ENCODE measurements at places on chromosomes 3 and 15.

DNA sequence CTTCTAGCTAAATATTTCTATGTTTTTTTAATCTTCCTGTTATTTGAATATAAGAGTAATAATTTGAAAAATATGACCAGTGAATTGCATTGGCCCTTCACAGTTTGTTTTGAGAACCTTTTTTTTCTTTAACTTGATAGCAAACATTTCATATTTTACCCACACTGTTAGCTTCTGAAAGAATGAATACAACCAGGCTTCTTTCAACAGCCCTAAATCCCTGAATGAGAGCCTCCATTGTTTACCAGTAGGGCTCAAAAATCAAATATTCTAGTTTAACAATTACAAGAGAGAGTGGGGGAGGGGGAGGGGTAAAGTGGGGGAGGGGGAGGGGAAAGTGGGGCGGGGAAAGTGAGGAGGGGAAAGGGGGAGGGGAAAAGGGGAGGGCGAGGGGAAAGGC is 14.5 kb upstream of the TOP2B start:
- no peaks in the 10 kb centered on the region for H3K4me1 ChIP-seq
- no peaks in the 10 kb centered on the region for H3K27me3 ChIP-seq
- H3K27ac ChIP-seq: no peak overlapping the region
- H3K36me3 ChIP-seq: no peaks in the 10 kb centered on the region
- DNase-seq: no peak

DNA sequence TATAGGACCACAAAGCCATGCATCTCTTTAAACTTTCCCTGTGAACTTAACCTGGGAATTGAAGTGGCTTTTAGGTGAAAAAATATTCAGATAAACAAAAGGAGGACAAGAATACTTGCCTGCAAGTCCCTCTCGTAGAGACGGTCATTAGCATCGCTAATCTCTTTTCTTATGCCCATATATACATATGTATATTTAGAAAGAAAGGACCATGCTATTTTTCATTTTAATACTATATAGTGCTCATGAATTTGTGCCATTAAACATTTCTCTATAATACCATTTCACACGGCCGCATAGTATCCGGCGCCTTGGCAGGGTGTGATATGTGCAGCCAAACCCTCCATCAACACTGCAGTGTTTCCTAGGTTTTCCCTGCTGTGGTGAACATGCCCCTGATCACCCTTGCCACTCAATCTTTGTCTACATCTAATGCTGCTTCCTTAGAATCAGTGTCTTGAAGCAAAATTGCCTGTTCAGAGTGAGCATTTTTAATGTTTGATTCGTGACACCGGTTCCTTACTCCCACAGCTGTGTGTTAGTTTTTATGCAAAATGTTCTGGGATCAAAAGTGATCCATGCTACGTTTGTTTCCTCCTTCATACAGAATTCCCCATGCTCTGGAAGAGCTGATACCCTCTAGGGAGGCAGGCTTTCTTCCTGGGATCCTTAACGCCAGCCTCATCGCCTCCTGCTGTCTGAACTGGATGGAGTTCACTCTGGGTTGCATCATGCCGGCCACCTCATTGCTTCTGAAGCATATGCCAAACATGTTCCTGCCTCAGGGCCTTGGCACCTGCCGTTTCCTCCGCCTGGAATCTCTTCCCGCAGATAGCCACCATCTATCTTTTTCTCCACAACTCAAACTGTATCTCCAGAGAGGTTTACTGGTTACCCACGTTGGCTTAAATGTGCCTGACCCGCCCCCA is 118.1 kb downstream of the FBLN2 start:
- peaks cover 41% of the 10 kb centered on the region for H3K27me3 ChIP-seq
- DNase-seq: no peak
- H3K36me3 ChIP-seq: no peaks in the 10 kb centered on the region
- no peak overlapping the region for H3K27ac ChIP-seq

GRCh38 chr3:126104028-126104635 is 20.2 kb upstream of the SLC41A3 start:
- peaks cover 45% of the 10 kb centered on the region for H3K4me1 ChIP-seq
- no peak for DNase-seq
- no peaks in the 10 kb centered on the region for H3K27me3 ChIP-seq
- peaks cover 56% of the 10 kb centered on the region for H3K36me3 ChIP-seq

- no peaks in the 10 kb centered on the region for H3K27me3 ChIP-seq
- H3K4me3 ChIP-seq: no peak overlapping the region
- no peak overlapping the region for H3K27ac ChIP-seq
Observed at GRCh38 chr3:71454512-71455403, 128.8 kb downstream of the FOXP1 start.

GRCh38 chr15:37015035-37015434 is 85.3 kb downstream of the MEIS2 start:
- no peak for DNase-seq
- H3K27ac ChIP-seq: no peak overlapping the region
- H3K4me1 ChIP-seq: no peaks in the 10 kb centered on the region
- H3K4me3 ChIP-seq: no peak overlapping the region

All from psoas muscle (tissue), 8 donors.